ENCODE measurements at places on chromosomes 12 and 14.

GRCh38 chr14:67357969-67358354, 1.6 kb downstream of the ATP6V1D start:
- DNase-seq: no peak

DNA sequence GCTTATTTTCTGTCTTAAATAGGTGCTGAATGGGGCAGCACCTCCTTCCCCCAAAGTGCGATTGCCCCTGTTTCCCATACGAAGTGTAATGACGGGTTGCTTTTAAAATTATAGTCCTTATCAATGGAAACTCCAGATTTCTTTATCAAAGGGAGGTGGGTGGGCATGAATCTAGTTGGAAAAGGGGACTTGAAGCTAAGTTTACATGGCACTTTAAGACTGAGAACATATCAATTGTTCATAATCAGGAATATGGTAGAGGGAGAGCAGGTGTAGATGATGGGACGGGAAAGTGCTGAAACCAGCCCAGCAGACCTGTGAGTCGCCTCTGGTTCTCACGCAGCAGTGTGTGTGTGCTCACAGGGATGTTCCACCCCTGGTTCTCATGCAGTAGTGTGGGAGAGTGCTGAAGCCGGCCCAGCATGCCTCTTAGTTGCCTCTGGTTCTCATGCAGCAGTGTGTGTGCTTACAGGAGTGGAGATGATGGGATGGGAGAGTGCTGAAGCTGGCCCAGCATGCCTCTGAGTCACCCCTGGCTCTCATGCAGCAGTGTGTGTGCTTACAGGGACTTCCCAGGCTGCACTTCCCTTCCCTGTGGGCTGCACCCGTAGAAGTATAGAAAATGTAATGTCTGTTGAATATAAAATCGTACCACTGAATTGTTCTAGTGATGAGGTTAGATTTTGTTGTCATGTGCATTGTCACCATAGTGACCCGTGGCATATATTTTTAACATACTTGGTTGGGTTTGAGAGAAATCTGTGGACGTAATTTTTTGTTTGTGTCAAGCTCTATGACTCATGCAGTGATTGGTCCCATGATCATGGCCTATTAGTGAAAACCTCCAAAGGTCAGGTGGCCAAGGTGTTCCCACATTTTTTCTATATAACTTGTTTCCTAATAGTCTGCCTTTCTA, 51.6 kb downstream of the GPATCH2L start:
- DNase-seq: no peak

DNA sequence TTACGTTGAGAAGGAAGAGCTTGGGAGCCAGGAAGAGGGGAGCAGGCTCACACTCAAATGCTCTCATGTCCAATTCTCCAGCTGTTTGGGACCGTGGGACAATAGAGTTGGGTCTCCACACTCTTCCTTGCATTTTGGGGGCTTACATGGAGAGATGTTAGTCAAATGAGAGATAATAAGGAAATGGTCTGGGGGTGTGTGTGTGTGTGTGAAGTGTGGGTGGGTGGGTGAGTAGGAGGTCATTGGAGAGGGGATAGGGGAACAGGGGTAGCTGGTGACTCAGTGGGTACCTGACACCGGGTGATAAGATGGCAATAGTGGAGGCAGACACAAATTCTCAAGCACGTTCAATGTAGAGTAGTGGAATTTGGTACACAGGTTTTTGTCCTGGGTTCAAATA, 68.0 kb downstream of the B4GALNT3 start:
- DNase-seq: no peak

- DNase-seq: no peak
Observed at GRCh38 chr12:70451528-70451927, 85.4 kb downstream of the KCNMB4 start.

DNA sequence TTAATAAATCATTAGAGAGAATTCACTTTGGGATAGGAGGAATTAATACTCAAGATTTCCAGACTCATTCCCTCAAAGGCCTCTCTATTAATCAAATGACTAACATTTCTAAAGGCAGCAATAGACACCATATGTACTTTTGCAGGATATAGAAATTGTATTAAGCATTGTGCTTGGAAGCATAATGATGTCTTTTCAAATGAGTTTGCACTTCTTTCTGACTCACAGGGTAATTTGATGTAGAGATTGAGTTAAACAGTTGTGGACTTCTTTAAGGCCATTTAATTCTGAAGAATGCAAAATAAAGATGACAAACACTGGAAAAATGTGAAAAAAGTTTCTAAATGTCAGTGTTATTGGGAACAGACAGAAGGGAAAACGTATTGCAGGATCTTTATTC, 63.4 kb upstream of the CSRP2 start:
- no peak for DNase-seq

GRCh38 chr12:116161588-116161987, 115.9 kb downstream of the MED13L start:
- DNase-seq: no peak

GRCh38 chr12:10540776-10541205, 35.1 kb downstream of the EIF2S3B start:
- no peak for DNase-seq

DNA sequence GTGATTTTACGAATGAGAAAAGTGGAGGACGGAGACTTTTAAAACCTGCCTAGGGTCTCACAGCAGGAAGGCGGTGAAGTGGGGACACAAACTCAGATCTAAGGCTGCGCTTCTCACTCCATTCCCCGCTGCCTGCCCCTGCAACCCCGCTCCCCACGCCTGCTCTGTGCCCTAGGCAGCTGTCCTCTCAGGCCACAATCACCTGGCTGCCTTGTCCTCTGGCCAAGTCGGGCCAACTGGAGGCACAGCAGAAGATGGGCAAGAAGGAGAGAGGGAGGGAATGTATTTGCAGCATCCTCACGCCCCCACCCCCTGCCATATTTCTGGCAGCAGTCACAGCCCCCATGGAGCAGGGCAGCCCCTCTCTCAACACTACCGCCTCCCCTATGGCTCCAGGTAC, 94.9 kb downstream of the CHGA start:
- DNase-seq: no peak

DNA sequence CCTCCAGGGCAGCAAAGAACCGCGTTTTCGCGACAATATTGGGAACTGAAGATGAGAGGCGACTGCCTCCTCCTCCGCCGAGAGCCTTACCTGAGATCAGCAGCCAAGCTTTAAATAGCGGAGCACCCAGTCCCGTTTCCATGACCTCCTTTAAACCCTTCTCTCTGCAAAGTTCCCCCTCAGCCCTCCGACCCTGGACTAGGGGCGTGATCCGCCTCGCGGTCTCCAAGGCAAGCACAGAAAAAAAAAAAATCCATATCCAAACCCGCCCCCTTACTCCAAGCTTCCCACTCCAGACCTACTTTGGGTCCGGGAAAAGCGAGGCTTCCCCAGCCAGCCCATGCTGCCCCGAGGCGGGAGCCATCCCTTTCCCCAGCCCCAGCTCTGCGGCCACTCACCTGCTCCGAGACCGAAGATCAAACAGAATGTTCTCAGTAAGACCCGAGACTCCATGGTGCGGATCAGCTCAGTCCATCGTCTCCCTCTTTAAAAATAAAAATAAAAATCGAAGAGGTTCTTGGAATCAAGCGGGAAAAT, 630 bp downstream of the NELL2 start:
- no peak for DNase-seq

DNA sequence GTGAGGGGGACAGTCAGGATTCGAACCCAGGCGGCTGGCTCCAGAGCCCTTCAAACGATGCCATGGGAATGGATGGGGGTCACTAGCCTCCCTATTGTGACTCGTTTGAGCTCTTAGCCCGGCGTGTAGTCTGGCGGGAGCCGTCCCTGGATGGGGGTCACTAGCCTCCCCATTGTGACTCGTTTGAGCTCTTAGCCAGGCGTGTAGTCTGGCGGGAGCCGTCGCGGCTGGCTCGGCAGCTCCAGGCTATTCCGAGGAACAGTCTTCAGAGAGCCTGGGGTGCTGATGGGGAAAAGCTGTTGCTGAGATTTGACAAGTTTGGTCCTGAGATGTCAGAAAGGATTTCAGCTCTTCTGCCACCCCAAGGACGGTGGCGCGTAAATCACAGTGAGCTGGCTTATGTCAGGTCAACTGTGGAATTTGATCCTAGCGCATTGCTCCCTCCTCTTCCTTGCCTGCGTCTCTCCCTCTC, 58.3 kb downstream of the CALM1 start:
- DNase-seq: no peak

- DNase-seq: no peak
Observed at GRCh38 chr12:41184864-41185263, 3.3 kb upstream of the PDZRN4 start.

GRCh38 chr12:52171950-52172512, 19.8 kb downstream of the KRT80 start:
- no peak for DNase-seq

- DNase-seq: no peak
Observed at GRCh38 chr12:2733493-2734355, 61.0 kb upstream of the FKBP4 start.

Measured in activated naive CD4-positive, alpha-beta T cell (primary cell).